ENCODE measurements at places on chromosomes 6 and 20. TPM values are rescaled to one million over a fixed set of nuclear protein-coding genes. Genes with fewer than 3 reads are reported as not detected.

DNA sequence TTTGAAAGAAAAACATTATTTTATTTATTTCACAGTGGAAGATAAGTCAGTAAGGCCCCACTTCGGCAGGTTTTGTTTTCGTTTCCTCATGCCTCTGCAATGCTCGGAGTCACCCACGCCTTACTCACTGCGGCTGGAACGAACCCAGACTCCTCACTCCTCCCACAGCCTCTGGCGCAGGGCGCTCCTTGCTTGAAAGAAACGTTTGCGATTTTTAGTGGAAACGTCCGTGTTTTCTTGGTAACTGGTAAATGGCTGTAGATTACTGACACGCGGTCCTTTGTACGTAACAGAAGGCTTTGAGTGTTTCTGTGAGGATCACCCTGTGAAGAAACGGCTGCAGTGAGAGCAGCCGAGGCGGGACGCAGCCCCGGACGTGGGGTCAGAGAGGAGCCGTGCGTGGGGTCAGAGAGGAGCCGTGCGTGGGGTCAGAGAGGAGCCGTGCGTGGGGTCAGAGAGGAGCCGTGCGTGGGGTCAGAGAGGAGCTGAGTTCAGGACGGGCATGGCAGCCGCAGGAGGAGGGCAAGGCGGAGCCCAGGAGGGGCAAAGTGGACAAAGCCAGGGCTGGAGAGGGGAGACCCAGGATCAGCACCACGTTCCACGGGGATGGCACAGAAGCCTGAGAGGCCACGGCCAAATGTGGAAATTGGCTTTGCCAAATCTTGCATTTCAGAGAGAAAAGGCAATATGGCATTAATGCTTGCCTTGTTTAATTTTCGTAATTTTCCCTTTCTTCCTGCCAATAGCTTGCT lies 198.6 kb upstream of the THBS2 start:
- no peak for DNase-seq

GRCh38 chr6:37776566-37776965 lies 43.0 kb upstream of the ZFAND3 start:
- no peak for DNase-seq

DNA sequence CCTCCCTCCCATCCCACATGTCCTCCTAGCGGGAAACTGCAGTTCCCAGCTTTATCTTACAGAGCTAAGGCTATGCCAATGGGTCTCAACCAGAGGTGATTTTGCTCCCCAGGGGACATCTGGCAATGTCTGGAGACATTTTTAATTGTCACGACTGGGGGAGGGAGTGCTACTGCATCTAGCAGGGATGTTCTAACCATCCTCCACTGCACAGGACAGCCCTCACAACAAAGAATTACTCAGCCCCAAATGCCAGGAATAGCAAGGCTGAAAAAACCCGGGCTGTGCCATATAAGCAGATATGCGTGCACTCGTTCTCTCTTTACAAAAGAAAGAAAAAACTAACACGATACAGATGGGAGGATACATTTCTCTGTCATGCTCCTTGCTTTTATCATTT lies 8.5 kb downstream of the MRPS18A start:
- no peak for DNase-seq

- no peak for DNase-seq
Measured at GRCh38 chr6:150301846-150302519, 66.8 kb upstream of the IYD start.

DNA sequence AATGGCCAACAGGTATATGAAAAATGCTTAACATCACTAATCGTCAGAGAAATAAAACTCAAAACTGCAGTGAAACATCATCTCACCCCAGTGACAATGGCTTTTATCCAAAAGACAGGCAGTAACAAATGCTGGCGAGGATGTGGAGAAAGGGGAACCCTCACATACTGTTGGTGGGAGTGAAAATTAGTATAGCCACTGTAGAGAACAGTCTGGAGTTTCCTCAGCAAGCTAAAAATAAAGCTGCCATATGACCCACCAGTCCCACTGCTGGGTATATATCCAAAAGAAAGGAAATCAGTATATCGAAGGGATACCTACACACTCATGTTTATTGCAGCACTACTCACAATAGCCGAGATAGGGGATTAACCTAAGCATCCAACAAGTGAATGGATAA lies 23.4 kb upstream of the INSM1 start:
- no peak for DNase-seq

- DNase-seq, result no peak
Measured at GRCh38 chr6:37565267-37566110, 65.8 kb upstream of the CCDC167 start.

- DNase-seq, result no peak
Measured at GRCh38 chr6:146602526-146602925, 3.8 kb downstream of the ADGB start.

Gene TOX2
- 1.4 TPM for total RNA-seq

Gene CARMIL1
- total RNA-seq, result 7.5 TPM

Gene CRISP3
- total RNA-seq, result 0.32 TPM

Gene ETV7
- total RNA-seq, result 0.13 TPM

Data from cardiac septum (tissue), 1 donor.